ENCODE measurements at places on chromosomes 11 and 22.

- H3K4me1 ChIP-seq, result no peaks in the 10 kb centered on the region
- no peak for DNase-seq
- no peaks in the 10 kb centered on the region for H3K36me3 ChIP-seq
- H3K27ac ChIP-seq, result no peak overlapping the region
- no peak overlapping the region for H3K4me3 ChIP-seq
- no peaks in the 10 kb centered on the region for H3K27me3 ChIP-seq
Observed at GRCh38 chr11:2569731-2570210, 125.0 kb downstream of the KCNQ1 start.

- H3K27ac ChIP-seq, result no peak overlapping the region
- DNase-seq, result no peak
Observed at GRCh38 chr11:110305169-110306018, 9.0 kb upstream of the RDX start.

GRCh38 chr11:14932447-14932846 is 39.7 kb downstream of the CALCA start:
- H3K36me3 ChIP-seq, result no peaks in the 10 kb centered on the region
- no peak for DNase-seq
- peaks cover 2% of the 10 kb centered on the region for H3K27me3 ChIP-seq

GRCh38 chr22:37289156-37289735 is 6.9 kb downstream of the CYTH4 start:
- no peaks in the 10 kb centered on the region for H3K27me3 ChIP-seq
- DNase-seq, result no peak
- H3K36me3 ChIP-seq, result peaks cover 90% of the 10 kb centered on the region
- peak overlapping the region; percentile 27 for H3K27ac ChIP-seq
- no peak overlapping the region for H3K4me3 ChIP-seq
- H3K4me1 ChIP-seq, result peaks cover 59% of the 10 kb centered on the region

DNA sequence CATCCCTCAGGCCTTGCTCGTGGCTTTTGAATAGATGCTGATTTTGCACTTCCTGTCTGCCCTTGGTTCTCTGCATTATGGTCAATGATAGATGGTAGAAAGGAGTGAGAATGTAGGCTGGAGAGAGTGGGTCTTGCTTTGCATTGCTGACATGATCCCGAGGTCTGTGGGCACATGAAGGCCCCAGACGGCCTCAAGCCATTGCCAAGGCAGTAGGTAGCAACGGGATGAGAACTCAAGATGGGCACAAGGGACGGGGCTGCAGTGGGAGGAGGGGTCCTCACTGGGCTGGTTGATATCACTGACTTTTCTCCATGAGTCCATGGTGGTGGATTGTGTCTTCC is 54.0 kb downstream of the GAB4 start:
- no peaks in the 10 kb centered on the region for H3K36me3 ChIP-seq
- DNase-seq, result peak; percentile 4
- H3K27me3 ChIP-seq, result no peaks in the 10 kb centered on the region

DNA sequence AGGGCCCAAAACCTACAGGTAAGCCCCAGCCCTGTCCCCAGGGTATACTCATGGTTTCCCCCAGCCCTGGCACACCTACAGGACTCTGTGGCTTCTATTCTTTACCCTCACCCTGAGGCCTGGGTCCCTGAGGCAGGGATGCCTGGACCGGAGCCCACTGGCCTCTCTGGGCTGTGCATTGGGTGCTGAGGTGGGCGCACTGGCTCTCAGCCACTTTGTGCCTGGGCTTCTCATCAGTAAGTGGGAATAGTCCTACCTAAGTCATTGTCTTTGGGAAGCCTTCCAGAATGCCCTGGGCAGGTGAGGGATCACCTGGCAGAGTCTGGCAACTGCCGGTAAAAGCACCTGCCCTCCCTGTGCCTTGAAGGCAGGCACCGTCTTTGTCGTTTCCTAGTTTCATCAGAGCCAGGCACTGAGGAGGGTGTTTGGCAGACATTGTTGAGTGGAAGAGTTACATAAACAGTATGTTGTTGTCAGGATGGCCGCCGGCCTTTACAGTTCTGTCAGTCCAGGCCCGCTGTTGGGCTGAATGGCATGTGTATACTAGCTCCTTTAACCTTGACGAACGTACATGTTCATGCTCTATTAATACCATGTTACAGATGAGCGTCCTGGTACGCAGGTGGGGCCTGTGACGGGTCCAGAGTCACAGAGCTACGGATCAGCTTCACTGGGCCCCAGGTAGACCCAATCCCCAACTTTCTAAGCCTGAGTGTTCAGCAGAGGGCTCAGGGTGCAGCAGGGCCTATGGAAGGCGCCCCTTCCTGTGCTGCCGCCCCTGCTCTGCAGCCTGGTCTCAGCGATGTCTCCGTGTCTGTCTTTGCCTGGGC is 23.0 kb downstream of the SHANK3 start:
- H3K27me3 ChIP-seq, result peaks cover 7% of the 10 kb centered on the region
- H3K27ac ChIP-seq, result no peak overlapping the region
- no peaks in the 10 kb centered on the region for H3K36me3 ChIP-seq
- H3K4me1 ChIP-seq, result peaks cover 9% of the 10 kb centered on the region

GRCh38 chr11:74846770-74847169 is 98.1 kb downstream of the RNF169 start:
- no peak for DNase-seq
- no peaks in the 10 kb centered on the region for H3K27me3 ChIP-seq
- no peak overlapping the region for H3K4me3 ChIP-seq
- peaks cover 3% of the 10 kb centered on the region for H3K4me1 ChIP-seq
- H3K36me3 ChIP-seq, result peaks cover 36% of the 10 kb centered on the region

DNA sequence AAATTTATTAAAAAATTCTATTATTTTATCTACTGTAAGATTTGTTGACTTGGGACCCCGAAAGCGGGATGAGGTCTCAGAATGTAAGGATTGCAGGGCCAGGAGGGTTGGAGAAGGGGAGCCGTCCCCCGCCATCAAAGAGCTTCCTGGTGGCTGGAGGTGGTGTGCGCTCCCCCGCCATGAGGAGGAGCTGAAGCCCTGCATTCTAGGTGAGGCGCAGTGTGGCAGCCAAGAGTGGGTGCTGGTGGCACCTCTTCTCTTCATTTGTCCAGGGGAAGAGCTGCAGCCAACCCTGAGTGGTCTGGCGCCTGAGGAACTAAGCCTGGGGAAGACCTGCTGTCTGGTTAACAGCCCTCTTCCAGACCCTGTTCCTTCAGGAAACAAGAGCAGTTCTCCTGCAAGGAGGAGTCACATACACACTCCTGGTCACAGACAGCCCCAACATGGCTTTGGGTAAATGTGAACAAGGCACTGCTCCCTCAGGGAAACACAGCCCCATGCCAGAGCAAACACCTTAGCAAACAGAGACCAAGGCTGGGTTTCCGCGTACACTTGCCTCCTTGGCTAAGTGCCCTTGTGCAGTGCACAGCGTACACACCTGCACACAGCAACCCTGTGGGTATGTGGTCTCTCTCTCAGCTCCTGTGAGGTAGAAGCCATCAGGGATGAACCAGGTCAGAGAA is 17.3 kb downstream of the RTN4RL2 start:
- no peak overlapping the region for H3K27ac ChIP-seq
- H3K4me3 ChIP-seq, result no peak overlapping the region
- peaks cover 23% of the 10 kb centered on the region for H3K4me1 ChIP-seq

GRCh38 chr22:37267135-37267587 is 15.1 kb upstream of the CYTH4 start:
- peak overlapping the region; percentile 87 for H3K27ac ChIP-seq
- DNase-seq, result peak; percentile 71
- peaks cover 39% of the 10 kb centered on the region for H3K4me1 ChIP-seq
- H3K36me3 ChIP-seq, result no peaks in the 10 kb centered on the region
- H3K4me3 ChIP-seq, result peak overlapping the region; percentile 80

GRCh38 chr22:27885977-27886842 is 32.8 kb downstream of the PITPNB start:
- peaks cover 7% of the 10 kb centered on the region for H3K4me1 ChIP-seq
- peaks cover 61% of the 10 kb centered on the region for H3K36me3 ChIP-seq
- DNase-seq, result no peak
- no peak overlapping the region for H3K4me3 ChIP-seq
- no peak overlapping the region for H3K27ac ChIP-seq

GRCh38 chr22:45185718-45186514 is 22.2 kb downstream of the NUP50 start:
- H3K4me3 ChIP-seq, result no peak overlapping the region
- H3K4me1 ChIP-seq, result peaks cover 13% of the 10 kb centered on the region
- no peaks in the 10 kb centered on the region for H3K27me3 ChIP-seq
- H3K27ac ChIP-seq, result peak overlapping the region; percentile 52

- H3K27me3 ChIP-seq, result no peaks in the 10 kb centered on the region
- no peaks in the 10 kb centered on the region for H3K4me1 ChIP-seq
- no peak overlapping the region for H3K27ac ChIP-seq
- DNase-seq, result no peak
Observed at GRCh38 chr22:47381240-47381639, 618.8 kb downstream of the TBC1D22A start.
